Stimulated activated CD8-positive, alpha-beta memory T cell treated with anti-CD3 and anti-CD28 coated beads, Interleukin-12 subunit alpha, Interleukin-12 subunit beta, amount 100 ng/mL, for 4 hours (primary cell): ENCODE measurements at places on chromosomes 2 and 18.

GRCh38 chr2:72037261-72037666, 110.4 kb downstream of the CYP26B1 start:
- no peak for DNase-seq

- DNase-seq, result no peak
Observed at GRCh38 chr2:216118474-216118873, 9.3 kb downstream of the XRCC5 start.

GRCh38 chr2:152200565-152201465, 25.3 kb upstream of the STAM2 start:
- no peak for DNase-seq

- no peak for DNase-seq
Observed at GRCh38 chr2:3628800-3629199, 29.2 kb upstream of the ALLC start.

- no peak for DNase-seq
Observed at GRCh38 chr2:215527736-215528135, 91.9 kb upstream of the FN1 start.

GRCh38 chr2:77813599-77813998, 291.4 kb upstream of the LRRTM4 start:
- no peak for DNase-seq

DNA sequence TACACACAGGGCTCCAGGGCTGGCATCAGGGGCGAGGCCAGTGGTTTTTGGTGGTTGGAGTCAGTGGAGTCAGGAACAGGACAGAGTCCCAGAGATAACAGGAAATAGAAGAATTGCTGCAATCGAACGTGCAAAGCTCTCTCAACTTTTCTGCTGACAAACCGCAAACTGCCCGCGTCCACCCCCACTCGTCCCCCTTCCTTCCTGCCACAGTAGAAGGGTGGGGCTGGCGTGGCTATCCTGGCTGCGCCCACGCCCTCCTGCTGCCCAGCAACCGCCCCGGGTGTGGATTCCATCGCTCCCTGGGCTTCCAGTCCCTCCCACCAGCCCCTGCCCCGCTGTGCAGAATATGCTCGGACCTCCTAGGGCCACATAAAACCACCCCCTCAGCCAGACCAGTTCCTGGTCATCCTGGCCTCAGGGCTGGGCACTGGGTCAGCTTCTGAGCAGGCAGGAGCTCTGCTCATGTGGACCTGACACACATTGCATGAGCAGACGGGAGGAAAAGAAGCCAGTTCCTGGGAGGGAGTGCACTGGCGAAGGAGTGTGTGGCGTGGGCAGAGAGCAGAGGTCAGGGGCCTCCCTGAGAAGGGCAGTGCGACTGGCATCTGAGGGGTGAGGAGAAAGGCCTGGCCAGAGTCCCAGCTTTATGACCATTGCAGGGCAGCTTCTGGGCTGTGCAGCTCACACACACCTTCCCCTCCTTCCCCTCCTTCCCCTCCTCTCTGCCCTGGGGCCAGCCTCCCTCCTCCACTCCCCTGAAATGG, 85.4 kb upstream of the ATG16L1 start:
- peak; percentile 13 for DNase-seq

GRCh38 chr2:218081695-218082094, 12.6 kb downstream of the RUFY4 start:
- DNase-seq, result no peak

DNA sequence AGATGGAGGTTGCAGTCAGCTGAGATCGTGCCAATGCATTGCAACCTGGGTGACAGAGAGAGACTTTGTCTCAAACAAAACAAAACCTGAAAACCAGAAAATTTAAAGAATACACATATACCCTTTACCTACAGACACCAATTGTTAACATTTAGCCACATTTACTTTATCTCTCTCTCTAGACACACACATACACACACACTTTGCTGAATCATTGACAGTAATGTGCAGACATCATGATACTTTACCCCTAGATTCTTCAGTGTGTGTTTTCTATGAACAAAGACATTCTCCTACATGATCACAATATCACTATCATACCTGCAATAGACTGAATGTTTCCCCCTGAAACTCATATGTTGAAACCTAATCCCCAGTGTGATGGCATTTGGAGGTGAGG, 10.2 kb upstream of the CFLAR start:
- no peak for DNase-seq

DNA sequence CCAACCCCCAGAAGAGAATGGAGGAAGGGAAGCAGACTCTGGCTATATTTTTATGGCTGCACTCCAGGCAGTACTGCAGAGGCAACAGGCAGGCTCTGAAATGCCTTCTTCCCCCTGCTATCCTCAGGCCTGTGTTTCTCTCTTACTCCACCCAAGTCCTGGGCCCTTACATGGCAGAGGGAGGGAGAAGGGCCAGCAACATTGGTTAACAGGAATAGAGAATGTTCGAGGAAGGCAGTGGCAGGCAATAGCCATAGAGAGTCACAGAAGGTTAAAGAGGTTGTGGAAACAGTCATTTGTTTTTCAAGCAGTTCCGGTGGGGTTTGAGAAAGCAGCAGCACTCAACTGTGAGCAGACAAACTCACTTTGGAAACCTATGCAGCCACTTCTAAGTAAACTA, 15.1 kb upstream of the DARS1 start:
- no peak for DNase-seq

DNA sequence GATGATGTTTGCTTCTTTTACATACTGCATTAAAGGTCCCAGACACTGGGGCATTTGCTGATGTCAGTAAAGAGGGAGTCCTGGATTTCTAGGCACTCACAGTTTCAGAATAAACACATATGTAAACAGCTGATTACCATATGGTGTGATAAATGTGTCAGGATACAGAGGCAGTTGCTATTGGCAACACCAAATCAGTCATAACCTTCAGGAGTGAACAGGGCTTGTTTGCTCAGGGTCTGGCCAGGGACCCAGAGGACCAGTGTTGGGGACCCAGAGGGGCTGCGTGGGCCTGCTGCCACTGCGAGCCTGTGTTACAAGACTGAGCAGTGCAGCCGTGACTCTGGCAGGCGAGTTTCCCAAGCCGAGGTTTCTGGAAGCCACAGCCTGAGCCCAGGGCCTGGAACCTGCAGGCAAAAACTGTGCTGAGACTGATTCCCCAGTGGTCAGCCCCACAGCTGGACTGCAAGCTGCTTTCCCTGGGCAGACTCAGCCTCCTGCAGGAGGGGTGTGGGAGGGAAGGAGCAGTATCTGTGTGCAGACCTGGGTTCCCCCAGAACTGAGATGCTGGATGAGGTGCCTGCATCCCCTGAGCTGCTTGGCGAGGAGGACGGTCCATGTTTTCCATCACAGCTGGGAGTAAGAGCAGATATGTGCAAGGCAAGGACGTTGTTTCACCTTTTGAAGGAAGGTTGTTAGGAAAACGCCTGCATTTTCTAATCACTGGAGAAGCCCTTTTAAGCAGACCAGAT, 23.6 kb downstream of the ASAP2 start:
- no peak for DNase-seq

GRCh38 chr2:222355860-222356259, 57.1 kb upstream of the PAX3 start:
- no peak for DNase-seq

DNA sequence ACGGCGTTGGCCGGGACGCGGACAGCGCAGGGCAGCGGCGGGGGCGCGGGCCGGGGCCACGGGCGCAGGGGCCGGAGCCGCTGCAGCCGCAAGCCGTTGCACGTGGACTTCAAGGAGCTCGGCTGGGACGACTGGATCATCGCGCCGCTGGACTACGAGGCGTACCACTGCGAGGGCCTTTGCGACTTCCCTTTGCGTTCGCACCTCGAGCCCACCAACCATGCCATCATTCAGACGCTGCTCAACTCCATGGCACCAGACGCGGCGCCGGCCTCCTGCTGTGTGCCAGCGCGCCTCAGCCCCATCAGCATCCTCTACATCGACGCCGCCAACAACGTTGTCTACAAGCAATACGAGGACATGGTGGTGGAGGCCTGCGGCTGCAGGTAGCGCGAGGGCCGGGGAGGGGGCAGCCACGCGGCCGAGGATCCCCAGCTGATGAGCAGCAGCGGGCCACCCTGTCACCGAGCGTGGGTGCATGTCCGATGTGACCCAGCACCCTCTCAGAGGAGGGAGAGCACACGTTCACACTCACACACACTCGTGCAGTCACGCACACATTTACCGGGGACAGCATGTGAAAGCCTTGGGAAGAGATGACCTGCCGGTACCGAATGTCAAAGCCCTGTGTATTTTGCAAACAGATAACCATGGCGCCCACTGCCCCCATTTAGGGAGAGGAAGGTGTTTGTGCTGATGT, 4.2 kb downstream of the GDF7 start:
- DNase-seq, result no peak

DNA sequence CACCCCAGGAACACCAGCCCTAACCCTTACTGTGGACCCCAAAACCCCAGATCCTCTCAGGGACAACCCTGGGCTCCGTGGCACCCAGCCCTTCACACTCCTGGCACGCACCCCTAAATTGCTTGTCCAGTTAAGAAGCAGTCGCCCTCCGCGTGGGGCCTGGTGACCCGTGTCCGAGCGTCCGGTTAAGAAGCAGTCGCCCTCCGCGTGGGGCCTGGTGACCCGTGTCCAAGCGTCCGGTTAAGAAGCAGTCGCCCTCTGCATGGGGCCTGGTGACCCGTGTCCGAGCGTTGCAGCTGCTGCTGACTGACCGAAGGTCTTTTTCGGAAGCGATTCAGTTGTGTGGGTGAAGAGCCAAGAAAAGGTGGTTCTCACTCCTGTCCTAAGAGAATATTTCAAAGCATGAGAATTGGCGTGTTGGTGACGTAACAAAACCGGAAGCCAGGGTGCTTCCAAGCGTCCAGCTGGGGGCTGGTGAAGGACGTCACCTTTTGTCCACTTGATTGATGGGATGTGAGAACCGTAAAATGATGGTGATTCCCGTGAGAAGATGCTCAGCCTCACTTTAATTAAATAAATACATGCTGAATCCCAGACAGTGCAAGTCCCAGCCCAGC, 70.5 kb downstream of the KCNG2 start:
- no peak for DNase-seq

DNA sequence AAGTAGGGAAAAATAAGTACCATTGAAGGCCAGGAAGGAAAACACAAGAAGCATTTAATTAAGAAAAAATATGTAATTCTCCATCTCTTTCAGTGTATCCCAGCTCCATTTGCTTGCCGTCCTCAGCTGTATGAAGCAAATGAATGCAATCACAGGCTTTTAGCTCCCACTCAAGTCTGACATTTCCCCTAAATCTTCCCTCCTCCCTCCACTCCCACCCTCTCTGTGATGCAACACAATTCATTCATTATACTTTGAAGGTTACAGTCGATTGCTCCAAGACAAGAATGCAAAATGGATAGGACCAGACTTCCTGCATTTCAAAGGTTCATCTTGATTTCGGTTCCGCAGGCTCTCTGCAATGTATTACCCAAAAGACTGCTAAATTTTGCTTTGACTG, 172.7 kb upstream of the SERPINE2 start:
- no peak for DNase-seq

DNA sequence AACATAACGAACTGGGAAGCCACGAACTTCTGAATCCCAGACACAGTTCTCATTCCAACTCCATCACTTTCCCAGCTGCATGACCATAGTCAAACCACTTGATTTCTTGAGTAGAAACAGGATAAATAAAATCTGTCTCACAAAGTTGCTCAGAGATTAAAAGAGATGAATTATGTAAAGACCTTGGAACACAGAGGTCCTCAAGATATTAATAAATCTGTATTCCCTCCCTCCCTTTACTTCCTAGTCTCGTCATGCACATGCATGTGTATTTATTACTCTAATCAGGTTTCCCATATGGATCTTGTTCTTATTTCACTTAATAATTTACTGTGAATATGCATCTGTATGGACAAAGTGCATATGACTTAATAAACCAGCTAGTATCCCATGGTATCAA, 21.1 kb upstream of the CSRNP3 start:
- no peak for DNase-seq
